Stimulated activated CD4-positive, alpha-beta T cell treated with anti-CD3 and anti-CD28 coated beads, Interleukin-1b, Interleukin-23, amount 100 ng/mL, for 1 hour (primary cell): ENCODE measurements at places on chromosomes 2 and 18.

DNA sequence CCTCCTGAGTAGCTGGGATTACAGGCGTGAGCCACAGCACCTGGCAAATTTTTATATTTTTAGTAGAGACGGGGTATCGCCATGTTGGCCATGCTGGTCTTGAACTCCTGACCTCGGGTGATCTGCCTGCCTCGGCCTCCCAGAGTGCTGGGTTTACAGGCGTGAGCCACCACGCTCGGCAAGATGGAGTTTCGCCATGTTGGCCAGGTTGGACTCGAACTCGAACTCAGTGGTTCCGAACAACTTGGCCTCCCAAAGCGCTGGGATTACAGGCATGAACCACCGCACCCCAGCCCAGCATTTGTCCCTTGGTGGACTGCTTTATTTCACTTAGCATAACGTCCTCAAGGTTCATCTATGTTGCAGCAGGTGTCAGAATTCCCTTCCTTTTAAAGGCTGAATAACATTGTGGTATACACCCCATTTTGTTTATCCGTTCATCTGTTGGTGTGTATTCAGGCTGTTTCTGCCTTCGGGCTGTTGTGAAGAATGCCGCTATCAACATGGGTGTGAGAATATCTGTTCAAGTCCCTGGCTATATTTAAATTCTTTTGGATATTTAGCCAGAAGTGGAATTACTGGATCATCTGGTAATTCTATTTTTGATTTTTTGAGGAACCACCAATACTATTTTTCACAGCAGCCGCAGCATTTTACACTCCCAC lies 1.2 kb upstream of the CENPA start:
- DNase-seq, result no peak

DNA sequence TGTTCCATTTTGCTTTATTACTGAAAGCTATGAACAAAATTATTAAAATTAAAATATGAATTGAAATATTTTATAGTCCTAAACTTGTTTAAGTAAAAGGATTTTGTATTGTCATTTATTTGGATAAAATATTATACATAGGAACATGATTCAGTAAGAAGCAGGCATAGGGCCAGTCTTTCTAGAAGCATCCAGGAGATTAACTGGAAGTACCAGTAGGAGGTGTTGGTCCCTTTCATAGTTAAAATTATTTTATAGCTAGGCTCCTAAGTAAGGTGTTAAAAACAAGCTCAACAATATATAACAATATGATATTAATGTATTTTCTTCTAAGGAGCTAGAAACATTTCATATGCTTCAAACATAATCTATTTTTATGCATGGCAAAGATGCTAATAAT lies 43.7 kb downstream of the FIGN start:
- DNase-seq, result no peak

- DNase-seq, result no peak
These were observed 30.3 kb upstream of the SMCHD1 start for GRCh38 chr18:2625217-2625616.

DNA sequence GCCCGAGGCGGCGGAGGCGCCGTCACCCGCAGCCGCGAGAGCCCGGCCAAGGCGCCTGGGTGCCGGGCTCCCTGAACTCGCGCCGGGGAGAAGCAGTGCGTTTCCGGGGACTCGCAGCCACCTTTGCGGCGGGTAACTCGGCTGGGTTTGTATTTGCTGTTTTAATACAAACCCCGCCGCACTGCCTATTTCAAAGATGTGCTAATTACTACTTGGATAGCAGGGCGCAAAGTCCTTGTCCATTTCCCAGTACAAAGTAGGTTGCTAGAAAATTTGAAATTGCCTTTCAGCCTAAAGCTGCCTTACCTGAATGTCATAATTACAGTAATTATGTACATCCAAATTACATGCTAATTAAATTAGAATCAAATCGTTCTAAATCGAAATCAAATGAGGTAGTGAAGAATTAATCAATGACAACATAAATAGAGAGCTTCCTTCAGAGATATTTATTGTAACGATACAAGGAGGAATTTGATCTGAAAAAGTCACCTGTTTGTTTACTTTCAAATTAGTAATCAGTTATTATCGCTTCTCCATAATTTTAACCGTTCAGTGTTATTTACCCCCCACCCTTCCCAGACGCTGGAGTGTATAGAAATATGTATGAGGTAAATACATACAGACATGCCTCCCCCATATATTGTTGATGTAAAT lies 8.1 kb downstream of the SP9 start:
- DNase-seq, result no peak

DNA sequence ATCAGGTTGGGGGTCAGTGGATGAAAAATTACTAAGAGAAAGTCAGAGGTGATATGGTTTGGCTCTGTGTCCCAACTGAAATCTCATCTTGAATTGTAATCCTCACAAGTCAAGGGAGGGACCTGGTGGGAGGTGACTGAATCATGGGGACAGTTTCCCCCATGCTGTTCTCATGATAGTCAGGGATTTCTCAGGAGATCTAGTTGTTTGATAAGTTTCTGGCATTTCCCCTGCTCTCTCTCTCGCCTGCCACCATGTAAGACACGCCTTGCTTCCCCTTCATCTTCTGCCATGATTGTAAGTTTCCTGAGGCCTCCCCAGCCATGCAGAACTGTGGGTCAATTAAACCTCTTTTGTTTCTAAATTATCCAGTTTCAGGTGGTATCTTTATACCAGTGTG lies 945.8 kb upstream of the CRIM1 start:
- no peak for DNase-seq

- no peak for DNase-seq
These were observed 27.3 kb upstream of the MLPH start for GRCh38 chr2:237459741-237460174.

DNA sequence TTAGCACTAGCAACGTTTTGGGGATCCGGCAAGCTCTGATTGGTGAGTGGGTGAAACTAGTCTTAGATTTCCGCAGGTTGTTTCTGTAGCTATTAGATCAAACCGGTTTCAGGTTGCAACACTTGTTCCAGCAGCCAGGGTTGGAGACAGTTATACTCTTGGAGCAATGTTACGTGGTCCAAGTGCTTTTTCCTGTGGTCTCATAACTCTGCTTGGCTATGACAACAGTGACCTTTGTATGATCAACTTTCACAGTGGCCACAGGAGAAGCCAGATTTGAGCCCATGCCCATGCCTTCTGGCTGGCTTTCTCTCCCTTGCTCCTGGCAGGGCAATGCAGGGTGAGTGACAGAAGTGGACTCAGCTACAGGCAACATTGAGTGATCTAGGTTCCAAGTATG lies 84.5 kb upstream of the TAF1B start:
- DNase-seq, result no peak

DNA sequence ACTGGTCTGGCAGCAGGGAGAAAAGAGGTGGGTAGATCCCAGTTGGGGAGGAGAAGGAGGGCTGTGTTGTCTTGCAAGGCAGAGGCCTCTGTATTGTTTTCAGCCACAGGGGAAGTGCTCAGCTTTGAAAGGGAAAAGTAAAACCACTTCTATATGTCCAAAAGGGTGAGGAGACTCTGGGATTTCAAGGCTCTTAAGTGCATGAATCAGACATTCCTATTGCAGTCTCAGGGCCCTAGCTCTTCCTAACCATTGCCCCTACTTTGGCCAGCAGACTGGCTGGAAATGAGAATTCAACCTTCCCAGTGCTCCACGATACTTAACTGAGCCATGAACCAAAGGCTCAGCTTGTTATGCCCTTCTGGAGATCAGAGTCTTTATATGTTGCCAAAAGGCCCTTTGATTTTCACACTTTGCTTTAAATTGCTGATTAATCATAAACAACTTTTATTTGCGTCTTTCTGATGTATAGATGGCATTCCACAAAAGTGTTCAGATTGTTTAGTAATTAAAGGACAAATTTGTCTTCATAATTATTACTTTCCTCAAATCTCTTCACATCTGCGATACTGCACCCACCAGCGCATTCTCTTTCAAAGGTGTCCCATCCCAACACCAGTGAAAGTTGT lies 313.8 kb upstream of the MMADHC start:
- DNase-seq, result no peak

DNA sequence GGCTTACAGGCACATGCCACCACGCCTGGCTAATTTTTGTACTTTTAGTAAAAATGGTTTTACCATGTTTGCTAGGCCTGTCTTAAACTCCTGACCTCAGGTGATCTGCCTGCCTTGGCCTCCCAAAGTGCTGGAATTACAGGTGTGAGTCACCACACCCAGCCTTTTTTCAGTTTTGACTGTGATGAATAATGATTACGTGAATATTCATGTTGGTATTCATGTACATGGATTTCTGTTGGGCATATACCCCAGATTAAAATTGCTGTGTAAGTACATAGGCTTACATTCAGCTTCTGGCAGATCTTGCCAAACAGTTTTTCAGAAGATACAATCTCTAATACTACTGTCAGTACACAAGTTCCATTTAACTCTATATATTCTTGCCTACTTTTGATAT lies 20.9 kb downstream of the SLC39A10 start:
- DNase-seq, result no peak

DNA sequence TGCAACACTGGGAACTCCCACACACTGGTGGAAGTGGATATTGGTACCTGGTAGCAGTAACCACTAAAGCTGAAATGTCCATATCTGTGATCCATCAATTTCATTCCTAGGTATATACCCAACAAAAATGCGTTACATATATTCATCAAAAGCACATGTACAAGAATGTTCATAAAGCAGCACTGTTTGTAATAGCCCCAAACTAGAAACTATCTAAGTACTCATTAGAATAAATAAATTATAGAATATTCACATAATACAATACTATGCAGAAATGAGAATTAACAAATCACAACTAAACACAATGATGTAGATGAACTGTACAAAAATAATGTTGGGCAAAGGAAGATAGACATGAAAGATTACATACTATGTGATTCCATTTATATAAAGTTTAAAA lies 11.1 kb upstream of the TLK1 start:
- no peak for DNase-seq

DNA sequence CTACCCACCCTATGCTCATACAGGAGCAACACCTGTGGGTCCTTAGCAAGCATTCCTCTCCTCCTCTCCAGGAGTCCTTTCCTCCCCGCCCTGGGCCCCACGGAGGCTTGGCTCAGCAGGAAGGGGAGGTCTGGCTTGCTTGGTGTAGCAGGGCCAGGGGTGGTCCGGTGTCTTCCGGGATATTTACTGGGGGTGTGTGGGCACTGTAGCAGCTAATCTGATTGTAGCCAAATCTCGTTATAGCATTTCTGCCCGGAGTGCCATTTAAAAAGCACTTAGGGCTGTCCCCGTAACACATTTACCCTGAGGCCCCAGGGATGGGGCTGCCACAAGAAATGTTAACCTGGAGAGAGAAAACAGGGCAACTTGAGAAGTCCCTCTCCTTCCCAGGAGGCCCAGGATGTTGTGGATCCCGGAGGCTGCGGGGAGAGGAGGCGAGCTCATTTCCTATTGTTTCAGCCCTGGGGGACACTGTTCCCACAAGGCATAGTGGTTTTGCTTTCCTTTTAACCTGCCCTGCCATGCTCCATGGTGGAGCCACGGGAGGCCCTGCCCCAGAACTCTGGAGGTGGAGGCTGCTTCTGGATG lies 134.5 kb downstream of the CLIP4 start:
- DNase-seq, result no peak

- DNase-seq, result no peak
These were observed 23.0 kb downstream of the INPP5D start for GRCh38 chr2:233082931-233083755.

GRCh38 chr2:3703757-3704355 lies 481 bp downstream of the DCDC2C start:
- DNase-seq, result no peak

DNA sequence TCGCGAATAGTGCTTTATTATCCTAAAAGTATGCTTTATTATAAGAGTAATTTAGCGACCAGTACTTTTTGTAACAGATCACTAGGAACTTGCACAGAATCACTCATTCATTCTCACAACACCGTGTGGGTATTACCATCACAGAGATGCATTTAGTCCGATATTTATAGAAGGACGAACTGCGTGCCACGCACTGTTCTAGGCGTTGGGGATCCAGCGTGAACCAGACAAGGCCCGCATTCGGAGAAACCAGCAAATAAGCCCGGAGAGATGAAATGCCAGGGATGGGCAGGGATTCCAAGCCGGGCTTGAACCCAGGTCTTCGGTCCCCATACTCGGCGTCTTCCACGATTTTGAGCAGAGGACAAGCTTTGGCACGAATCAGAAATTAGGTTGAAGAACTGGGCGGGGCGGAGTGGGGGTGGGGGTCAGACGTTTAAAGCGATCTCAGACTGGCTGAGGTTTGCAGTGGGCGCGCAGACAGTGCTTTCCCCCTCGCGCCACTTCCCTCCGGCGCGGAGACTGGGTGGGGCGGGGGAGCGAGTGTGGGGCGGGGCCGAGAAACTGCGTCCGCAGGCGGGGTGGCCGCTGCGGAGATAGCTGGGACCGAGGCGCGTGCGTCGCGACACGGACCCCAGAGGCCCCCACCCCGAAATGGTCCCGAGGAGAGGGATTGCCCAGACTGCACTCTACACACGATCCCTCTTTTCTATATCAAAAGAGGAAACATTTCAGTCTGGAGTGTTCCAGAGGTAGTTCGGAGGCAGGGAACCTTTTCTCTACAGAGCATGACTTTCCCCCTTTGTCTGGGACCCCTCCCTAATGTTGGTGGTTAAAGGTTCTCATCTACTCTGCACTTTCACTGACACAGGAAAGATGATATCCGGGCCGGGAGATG lies 1.1 kb upstream of the CXCR4 start:
- DNase-seq, result peak; percentile 76

- DNase-seq, result no peak
These were observed 56.9 kb downstream of the SRBD1 start for GRCh38 chr2:45554073-45554741.

- no peak for DNase-seq
These were observed 726.4 kb upstream of the SOX11 start for GRCh38 chr2:4965556-4966320.

- DNase-seq, result no peak
These were observed 20.1 kb downstream of the SFT2D3 start for GRCh38 chr2:127721311-127721977.

DNA sequence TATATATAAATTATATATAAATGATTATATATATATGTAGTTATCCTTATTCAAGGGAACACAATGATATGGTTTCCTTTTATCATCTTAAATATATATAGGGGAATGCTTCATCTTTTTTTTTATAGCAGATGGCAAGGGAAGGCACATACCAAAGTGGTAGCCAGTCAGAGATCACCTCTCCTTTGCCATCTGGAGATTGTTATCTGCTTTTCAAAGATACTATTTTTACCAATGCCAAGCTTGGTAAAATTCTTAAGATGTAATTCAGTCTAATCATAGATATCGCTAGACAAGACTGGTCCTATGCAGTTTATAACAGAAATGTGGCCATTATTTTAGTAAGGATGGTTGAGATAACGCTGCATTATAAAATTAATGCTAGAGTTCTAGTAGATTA lies 64.7 kb upstream of the DSEL start:
- no peak for DNase-seq

DNA sequence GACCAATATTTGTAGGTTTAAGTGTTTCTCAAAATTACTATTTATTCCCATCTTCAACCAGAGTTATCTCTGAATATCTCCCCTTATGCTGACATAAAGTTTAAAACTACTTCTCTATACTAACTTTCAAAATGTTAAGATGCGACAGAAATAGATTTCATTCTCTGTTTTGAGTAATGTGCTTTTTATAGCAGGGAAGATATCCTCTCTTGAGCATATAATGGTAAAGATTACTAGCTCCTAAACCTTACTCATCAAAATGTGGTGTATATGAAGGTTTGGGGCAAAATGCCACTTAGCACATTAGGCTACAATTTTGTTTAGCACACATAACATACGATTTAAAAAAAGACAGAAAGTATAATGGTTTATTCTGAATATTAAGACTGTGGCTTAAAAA lies 54.4 kb downstream of the CWC22 start:
- DNase-seq, result no peak

GRCh38 chr2:65453916-65454315 lies 21.5 kb upstream of the SPRED2 start:
- DNase-seq, result no peak
